ENCODE measurements at places on chromosomes 3 and 15.

- peak; percentile 76 for DNase-seq
These were observed 15.2 kb downstream of the DIS3L start for GRCh38 chr15:66308531-66308930.

DNA sequence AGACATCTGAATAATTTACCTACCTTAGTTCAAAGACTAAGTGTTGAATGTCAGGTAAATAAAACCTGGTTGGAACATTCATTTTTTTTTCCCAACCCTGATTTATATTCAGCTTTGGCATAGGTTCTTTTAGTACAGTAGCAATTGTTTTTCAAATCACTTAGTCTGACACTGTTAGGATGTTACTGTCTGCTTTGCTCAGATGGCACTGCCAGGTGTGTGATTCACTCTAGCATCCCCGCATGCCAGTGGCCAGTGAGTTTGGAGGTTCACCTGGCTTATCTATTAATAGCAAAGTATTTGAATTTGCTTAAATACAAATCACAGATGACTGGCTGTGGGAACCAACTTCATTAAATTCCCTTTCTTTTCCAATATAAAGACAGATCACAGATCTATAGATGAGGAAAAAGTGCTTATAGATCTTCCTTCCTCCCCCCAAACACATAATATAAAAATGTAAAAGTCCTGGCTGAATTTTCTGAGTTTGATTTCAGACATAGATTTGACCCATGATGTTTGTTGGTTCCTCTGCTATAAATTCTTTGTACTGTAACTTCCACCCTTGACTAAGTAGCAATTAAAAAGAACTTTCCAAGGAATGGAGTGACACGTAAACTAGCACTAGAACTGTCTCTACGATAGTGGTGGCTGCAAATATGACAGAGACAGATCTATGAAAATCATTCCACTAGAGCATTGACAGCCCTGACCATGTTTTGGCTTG is 3.9 kb downstream of the THBS1 start:
- no peak for DNase-seq

GRCh38 chr3:36827133-36827532 is 62.8 kb upstream of the DCLK3 start:
- DNase-seq = no peak

DNA sequence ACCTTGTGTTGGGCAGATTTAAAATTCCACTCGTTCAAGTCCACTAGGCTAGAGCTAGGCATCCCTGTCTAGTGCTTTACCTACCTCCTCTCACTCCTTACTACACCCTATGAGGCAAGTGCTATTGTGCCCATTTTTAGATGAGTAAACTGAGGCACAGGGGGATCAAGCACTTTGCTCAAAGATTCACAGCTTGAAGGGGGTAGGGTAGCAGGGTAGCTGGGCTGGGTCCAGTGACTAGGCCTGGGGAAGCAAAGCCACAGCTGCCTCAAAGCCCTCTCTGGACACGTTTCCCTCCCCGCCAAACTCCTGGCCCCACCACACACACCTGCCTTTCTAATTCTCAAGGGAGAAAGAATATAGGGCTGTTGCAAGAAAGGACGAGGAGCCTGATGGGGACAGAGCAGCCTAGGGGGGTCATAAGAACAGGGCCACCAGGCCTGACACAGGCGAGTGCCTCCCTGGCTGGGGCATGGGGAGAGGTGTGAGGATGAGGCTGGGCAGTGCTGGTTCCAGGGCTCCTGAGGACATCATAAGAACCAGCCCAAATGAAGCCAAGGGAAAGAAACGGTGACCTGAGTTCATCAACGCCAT is 34.8 kb upstream of the SFMBT1 start:
- no peak for DNase-seq

DNA sequence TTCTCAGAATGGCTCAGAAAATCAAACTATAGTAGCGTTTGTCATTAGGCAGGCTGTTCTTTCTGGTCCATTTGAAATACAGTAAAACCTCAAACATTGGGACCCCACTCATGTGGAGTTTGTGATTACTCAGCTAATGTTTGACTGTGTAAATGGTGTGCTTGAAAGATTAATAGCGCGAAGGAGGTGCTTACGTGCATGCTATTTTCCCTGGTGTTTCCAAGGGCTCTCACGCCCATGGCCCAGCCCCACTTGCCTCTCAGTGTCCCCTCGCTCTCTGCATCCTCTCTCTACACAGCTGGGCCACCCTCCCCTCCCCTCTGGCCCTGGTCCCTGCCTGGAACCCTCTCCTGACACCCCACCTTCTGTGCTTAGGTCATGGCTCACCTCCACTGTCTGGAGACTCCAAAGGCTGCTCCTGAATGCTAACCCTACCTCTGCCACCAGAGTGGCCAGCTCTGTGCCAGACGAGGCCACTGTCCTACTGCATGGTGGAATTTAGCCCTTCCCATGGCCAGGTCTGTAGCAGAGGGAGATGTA is 194.2 kb downstream of the PLCL2 start:
- no peak for DNase-seq
